T-helper 2 cell (primary cell): ENCODE measurements at places on chromosomes 2 and 18.
A peak's percentile ranks its signal among the peaks of the same experiment; 100 is the strongest.

DNA sequence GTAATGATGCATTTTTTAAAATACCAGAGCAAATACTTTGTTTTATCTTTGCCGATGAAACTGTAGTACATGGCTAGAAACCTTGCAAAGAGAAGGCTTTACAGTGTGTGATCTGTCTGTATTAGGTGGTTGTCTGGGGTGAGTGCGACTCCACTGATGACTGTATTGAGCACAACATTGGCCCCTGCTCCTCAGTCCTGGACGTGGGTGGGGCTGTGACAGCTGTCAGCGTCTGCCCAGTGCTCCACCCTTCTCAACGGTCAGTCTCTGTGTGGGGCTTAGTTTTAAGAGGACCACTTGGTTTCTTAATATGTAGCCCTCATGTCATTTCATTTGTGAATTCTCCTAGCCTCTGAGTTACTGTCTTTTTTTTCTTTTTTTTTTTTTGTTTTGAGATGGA, 17.4 kb upstream of the MOCOS start:
- no peak for DNase-seq

DNA sequence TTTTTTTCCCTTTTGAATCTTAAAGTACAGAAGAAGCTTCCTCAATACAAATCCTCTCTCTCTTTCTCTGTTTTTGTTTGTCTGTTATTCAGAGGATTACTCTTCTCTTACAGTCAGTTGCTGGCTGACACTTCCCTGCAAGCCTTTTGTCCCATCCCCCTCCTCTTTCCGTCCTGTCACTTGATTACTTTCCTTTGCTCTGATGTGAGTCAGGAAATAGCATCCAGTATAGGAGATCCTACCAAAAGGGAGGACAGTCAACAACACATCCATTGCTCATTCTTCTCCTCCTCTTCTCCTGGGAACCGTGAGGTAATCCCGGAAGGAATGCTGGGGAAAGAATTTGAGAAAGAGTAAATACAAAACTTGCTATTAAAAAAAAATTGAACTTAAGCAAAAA, 79.3 kb upstream of the SCN7A start:
- DNase-seq, result no peak

DNA sequence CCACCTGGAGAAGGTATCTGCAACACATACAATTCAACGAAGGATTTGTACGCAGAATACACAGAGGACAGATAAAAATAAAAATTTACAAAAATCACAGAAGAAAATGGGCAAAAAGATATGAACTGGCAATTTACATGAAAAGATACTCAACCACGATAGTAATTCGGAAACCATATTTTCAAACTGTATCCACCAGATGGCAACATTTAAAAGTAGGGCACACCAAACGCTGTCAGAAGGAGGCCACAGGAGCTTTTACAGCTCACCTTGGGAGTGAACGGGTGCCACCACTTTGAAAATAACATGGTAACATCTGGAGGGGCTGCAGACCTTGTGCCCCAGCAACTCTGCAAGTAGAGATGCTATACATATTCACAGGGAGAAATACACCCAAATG, 9.8 kb downstream of the KIF1A start:
- no peak for DNase-seq

GRCh38 chr2:35454966-35455638, 900.5 kb upstream of the CRIM1 start:
- no peak for DNase-seq

- no peak for DNase-seq
These were observed 33.2 kb upstream of the NAB1 start for GRCh38 chr2:190615555-190616200.

DNA sequence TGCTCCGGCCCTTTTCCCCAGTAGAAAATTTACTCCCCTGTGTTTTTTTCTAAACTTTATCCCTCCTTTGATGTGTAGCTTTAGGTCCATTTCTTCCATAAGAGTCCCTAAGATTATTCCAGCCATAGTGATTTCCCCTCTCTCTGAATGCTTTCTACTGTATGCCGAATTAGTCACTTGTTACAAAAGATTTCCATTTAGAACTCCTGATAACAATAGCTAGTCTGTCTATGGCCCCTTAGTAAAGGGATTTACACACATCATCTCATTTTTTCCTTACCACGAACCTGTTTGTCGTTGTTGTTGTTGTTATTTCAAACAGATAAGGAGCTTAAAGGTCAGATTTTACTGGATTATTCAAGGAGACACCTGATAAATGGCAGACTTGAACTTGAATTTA, 256.1 kb downstream of the PAX3 start:
- no peak for DNase-seq

DNA sequence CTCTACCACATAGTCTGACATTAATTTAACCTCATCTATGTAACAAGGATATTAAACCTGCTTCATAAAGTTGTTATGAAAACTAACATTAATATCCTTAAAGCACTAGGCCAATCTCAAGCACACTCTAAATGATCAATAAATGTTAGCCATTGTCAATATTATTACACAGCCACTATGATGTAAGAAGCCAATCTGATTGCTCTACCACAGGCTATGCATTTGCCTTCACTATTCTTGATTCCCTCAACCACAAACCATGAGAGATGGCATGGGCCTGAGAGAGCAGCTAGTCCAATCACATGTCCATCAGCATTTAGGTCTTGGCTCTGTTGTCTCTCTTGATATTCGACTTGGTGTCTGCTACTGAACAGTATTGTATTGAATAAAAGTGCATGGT, 4.2 kb downstream of the SLC25A12 start:
- no peak for DNase-seq

GRCh38 chr2:95393901-95394300, 8.6 kb upstream of the FAHD2A start:
- DNase-seq, result no peak

DNA sequence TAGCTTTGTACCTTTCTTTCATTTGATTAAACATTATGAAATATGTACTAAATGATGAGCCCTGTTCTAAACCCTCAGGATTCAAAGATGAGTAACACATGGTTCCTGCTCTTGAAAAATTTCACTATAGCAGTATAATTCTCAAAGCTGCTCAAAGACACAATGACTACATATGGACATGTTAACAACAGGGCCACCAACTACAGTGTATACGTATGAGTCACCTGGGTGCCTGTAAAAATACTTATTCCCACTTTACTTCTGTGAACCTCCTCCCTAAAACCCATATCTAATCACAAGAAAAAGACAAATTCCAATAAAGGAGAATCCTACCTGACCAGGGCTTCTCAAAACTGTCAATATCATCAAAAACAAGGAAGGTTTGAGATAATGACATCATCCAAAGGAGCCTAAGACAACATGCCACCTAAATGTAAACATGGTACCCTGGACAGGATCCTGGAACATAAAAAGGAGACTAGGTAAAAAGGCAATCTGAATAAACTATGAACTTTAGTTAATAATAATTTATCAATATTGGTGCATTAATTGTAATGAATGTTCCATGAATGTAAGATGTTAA, 84.7 kb downstream of the FAM161A start:
- DNase-seq, result no peak

DNA sequence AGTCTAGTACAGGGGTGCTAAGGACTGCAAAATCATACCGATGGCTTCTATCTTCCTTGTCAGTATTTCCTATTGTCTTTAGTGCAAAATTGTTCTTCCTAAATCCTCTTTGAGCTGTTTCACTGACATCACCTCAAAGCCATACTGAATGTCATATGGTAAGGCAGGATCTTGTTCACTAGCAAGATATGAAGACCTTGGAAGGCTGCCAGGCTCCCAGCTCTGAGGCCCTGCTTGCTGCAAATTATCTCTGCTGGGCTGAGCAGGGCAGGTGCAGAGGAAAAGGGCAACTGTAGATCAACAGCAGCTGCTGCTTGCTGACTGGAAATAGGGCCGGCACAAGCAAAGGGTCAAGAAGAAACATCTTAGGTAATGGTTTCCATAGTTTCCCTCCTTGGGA, 58.2 kb downstream of the PMAIP1 start:
- DNase-seq, result no peak

DNA sequence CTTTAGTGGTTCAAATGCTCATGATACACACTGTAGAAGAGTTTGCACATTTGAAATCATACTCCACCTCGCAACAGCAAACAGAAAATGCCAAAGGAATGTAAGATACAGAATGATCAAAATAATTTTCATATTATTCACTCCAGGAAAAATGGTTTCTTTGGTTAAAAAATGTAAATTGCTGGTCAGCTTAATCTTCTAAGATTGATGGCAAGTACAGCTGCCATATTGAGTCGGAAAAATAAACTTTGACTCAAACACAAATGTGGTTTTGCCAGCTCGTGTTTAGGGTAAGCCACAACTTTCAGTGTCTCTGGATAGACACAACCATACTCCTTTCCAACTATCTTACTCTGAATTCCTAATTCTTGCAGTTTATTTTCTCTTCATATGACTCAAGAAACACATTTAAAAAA, 154.9 kb upstream of the SMIM21 start:
- no peak for DNase-seq

DNA sequence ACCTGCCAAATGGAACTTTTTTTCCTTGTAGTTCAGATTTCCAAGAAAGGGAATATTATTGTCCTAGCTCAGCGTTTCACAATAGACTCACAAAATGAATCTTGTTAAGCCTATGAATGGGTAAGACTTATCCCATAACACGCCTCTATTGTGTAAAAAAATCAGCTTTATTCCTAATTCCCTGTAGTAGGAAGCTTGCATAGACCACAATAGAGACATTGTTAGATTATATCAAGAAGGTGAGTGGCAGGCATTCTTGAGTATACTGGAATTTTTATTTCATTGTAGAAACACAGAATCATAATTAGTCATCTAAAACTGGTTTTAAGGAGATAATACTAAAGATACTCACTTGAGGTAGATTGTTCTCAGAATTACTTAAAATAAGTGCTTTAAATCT, 46.5 kb upstream of the SLC30A6 start:
- DNase-seq, result no peak

DNA sequence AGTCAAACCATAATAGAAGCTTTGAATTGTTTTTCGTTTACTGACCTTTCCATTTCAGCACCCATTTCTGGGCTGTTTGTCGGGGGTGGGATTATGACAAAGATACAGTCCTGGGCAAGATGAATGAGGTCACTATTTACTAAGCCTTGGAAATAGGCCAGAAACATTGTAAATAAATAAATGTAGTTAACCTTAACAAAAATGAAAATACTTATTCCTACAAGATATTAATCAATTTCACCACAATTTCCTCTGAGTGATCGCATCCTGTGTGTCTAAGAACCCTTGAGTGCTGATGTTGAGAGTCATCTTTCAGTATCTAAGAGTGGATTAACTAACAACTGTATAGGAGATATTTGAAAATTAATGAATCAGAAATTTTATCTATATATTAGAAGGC, 14.0 kb downstream of the ITGA4 start:
- DNase-seq, result peak; percentile 32

GRCh38 chr2:225052703-225053102, 10.4 kb upstream of the DOCK10 start:
- DNase-seq, result no peak

GRCh38 chr2:134262684-134263083, 8.8 kb downstream of the MGAT5 start:
- no peak for DNase-seq

GRCh38 chr2:173866874-173867618, 98.1 kb downstream of the SP3 start:
- DNase-seq, result no peak

DNA sequence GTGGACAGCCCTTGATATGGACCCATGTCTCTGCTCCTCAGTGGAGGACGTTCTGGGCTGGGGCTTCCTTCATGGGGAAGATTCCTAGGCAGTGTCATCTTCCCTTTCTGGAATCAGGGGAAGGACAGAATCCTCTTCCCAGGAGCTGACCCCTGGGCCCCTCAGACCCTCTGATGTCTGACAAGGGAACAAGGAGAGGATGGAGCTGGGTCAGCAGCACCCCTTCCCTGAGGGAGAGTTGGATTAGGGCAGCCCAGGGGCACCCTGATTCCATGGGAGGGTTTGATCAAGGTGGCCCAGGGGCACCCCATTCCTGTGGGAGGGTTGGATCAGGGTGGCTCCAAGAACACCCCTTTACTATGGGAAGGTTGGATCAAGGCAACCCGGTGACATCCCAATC, 86.5 kb downstream of the ACKR3 start:
- no peak for DNase-seq

DNA sequence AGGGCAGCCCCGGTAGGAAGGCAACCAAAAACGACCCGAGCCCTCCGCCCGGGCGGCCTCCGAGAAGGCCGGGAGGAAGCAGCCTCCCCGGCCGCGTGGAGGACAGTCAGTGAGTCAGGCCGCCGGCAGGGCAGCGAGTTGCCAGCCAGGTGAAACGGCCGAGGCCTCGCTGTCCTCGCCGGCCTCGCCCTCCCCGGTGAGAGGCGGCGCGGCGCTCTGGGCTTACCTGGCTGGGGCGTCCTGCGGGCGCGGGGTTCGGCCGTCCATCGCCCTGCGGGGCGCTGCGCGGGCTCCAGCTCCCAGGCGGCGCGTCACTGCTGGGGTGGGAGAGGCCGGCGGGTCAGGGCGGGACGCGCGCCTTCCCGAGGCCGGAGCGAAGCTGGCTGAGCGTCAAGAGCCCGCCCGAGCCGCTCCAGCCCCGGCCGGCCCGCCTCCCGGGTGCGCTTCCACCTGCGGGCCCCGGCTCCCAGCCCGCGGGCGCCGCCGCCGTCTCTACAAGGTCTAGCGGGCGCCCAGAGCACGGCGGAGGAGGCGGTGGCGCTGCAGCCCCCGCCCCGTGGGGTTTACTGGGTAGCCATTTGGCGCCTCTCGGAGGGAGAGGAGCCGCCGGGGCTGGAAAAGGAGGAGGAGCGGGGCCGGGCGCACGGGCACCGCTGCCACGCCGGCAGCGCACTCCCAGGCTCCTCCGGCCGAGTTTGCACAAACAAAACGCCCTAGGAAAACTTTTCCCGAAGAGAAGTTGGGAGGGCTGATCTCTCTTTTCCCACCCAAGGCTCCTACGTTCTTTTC, 499 bp downstream of the COBLL1 start:
- peak; percentile 6 for DNase-seq

- DNase-seq, result peak; percentile 53
These were observed 15.5 kb upstream of the ECEL1 start for GRCh38 chr2:232502911-232503808.

GRCh38 chr2:186101616-186102015, 363.0 kb downstream of the FSIP2 start:
- DNase-seq, result no peak

DNA sequence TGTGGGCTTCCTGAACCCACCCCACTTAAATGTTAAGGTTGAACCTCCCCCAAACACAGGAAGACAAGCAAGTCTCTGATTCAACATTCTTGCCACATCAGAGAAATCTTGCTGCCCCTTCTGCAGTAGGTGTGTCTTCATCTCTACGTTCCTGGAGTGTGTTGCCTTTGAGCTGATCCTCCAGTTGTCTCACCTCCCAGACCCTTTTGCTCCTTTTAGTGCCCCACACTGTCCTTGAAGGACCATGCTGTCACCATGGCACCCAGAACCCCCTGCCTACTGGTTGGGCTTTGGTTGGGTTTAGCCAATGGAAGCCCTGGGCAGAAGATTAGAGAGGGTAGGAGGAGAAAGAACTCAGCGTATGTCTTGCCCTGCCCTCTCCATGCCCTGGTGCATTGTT, 10.7 kb downstream of the CAB39 start:
- DNase-seq, result peak; percentile 14

DNA sequence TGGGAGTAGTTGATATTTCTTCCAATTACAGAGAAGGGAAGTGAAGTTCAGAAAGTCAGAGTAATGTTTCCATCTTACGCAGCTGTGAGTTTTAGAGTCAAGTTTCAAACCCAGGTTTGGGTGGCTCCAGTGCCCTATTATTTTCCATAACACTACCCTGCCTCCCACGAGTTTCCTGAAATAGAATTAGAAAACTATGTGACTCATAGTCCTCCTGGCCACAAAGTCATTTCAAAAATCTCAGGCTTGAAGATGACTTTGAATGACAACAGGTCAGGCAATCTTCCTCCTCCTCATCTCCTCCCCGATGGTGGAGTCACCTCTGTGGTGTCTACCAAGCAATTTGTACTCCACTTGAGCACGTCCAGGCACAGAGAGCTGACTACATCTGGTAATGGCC, 212.3 kb upstream of the TRIB2 start:
- DNase-seq, result no peak
